ENCODE measurements at places on chromosomes 12 and 14.

DNA sequence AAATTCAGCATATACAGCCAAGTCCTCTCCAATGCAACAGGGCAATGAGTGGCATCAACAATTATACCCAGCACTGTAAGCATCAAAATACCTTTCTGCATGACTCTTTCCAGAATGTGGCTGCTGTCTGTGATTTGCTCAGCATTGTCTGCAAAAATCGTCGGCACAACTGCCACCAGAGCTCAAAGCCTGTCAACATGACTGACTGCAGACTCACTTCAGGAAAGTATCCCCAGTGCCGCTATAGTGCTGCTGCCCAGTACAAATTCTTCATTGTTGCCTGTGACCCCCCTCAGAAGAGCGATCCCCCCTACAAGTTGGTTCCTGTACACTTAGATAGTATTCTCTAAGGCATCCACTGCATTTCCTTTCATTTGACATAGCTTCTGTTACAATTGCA, 735 bp downstream of the RNASE6 start:
- no peak for DNase-seq

- no peak for DNase-seq
Observed at GRCh38 chr14:28770630-28771029, 4.0 kb downstream of the FOXG1 start.

- DNase-seq = no peak
Observed at GRCh38 chr14:99121319-99121875, 150.6 kb downstream of the BCL11B start.

DNA sequence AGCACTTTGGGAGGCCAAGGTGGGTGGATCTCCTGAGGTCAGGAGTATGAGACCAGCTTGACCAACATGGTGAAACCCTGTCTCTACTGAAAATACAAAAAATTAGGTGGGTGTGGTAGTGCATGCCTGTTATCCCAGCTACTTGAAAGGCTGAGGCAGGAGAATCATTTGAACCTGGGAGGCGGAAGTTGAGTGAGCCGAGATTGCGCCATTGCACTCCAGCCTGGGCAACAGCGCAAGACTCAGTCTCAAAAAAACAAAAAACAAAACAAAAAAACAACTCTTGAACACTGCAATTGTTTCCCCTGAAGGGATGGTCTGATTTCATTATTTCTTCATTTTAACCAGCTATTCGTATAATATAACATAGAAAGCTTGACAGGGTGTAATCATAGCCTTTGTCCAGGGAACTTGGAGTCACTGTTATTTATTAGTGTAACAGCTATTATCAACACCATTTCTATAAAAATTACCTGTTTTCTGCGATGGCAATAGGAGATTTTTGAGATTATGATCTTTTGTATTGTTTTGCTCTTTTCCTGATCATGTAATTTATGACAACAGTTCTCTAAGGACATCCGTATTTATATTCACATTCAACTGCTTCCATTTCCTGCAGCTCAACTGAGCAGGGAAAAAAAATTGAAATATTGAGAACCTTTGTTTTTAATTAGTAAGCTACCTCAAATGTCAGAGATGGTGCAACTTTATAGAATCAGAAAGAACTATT, 94.7 kb downstream of the DIP2B start:
- no peak for DNase-seq

DNA sequence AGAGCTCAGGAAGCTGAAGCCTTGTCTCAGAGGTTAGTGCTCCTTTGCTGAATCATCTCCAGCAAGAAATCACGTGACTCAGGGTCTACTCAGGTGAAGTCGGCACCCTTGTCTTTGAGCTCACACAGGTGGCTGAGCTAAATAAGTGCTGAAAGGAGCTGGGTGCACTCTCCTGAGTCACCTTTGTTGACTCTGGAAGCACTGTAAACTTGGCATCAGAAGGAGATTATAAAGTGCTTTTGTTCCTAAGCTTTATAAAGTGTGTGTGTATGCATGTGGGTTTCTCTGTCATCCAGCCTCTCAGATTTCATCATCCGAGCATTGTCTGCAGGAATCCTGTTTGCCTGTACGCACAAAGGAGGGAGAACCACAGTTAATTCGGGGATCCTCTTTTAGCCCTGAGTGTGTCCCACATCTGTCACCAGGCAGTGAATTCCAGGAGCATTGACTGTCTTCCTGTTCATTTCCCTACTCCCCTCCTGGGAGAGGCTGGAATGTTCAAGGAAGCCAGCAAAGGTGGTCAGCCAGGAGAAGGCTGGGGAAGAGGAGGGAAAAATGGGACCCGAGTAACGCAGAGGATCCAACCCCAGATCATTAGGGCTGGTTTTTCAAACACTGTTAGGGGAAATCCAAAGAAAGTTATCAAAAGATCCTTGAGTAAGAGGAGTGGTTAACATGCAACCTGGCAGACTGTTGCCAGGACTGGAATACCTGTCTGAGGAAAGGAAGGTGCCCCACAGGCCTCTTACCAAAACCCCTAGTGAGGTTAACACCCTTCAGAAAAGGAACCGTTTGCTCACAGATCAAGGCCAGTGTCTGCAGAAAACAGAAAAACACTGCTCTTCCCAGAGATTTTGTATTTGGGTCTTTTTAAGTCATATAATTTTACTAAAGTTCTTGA, 157.5 kb upstream of the HIF1A start:
- no peak for DNase-seq

- DNase-seq = no peak
Observed at GRCh38 chr12:11026118-11026517, 3.7 kb upstream of the TAS2R19 start.

- no peak for DNase-seq
Observed at GRCh38 chr14:89760086-89760485, 194.4 kb downstream of the EFCAB11 start.

- no peak for DNase-seq
Observed at GRCh38 chr12:54075974-54076373, 22.3 kb downstream of the HOXC4 start.

- DNase-seq = no peak
Observed at GRCh38 chr12:61870658-61871484, 389.3 kb upstream of the USP15 start.

- DNase-seq = no peak
Observed at GRCh38 chr12:6662602-6662905, 365 bp downstream of the ING4 start.

All from stimulated activated CD4-positive, alpha-beta T cell treated with anti-CD3 and anti-CD28 coated beads, TNF-alpha, amount 100 ng/mL, for 1 hour (primary cell).